ENCODE measurements at places on chromosomes 2 and 18.

GRCh38 chr2:111898703-111899514 is 502 bp downstream of the MERTK start:
- peak overlapping the region; percentile 76 for H3K4me3 ChIP-seq
- H3K27ac ChIP-seq = no peak overlapping the region
- peaks cover 18% of the 10 kb centered on the region for H3K4me1 ChIP-seq
- peaks cover 9% of the 10 kb centered on the region for H3K27me3 ChIP-seq

DNA sequence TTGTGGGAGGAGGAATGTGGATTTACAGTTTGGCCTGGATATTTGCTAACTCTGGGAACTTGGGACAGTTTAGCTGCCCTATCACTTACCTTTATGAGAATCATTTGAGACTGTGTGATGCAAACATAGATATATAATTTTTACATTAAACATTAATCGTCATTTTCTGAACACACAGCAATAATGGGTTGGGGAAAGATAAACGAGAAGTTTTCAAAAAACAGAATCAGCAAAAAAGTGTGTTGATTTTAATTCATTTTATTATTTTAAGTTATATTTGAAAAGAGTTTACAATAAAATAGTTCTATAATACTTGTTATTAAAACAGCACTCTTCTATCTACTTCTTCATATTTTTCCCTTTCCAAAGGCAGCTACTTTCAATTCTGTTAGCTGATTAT is 813.3 kb downstream of the SLC4A3 start:
- H3K4me1 ChIP-seq = no peaks in the 10 kb centered on the region
- H3K27me3 ChIP-seq = no peaks in the 10 kb centered on the region
- H3K27ac ChIP-seq = no peak overlapping the region
- no peak for DNase-seq

GRCh38 chr2:238286551-238286950 is 1.9 kb downstream of the PER2 start:
- no peak for DNase-seq
- no peaks in the 10 kb centered on the region for H3K27me3 ChIP-seq
- H3K4me1 ChIP-seq = peaks cover 66% of the 10 kb centered on the region
- H3K4me3 ChIP-seq = peak overlapping the region; percentile 89

DNA sequence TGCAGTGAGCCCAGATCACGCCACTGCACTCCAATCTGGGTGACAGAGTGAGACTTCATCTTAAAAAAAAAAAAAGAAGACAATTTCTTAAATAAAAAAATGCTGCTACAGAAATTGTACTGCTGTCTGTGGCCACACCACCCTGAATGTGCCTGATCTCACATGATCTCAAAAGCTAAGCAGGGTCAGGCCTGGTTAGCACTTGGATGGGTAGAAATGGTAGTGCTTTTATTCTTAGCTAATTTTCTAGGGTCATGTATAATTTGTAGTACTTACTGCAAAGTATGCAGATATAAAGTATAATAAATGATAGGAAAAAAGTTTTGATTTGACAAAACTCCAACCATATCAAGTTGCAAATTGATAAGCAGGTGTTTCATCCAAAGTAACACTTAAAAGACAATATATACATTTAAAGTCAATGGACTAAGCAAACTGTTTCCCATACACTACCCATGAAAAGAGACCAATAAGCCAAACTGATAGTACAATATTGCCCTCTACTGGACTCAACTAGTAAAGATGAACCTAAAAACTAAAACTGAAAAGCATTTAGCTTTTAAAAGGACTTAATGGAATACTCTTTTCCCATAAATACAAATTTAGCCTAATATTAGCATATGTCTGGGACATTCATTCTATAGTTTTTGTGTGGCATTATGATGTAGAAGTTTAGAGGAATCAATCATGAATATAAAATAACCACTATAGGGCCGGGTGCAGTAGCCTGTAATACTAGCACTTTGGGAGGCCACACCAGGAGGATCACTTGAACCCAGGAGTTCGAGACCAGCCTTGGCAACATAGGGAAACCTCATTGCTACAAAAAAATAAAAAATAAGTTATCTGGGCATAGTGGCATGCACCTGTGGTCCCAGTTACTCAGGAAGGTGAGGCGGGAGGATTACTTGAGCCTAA is 18.6 kb upstream of the PEX13 start:
- H3K36me3 ChIP-seq = peaks cover 2% of the 10 kb centered on the region
- no peaks in the 10 kb centered on the region for H3K4me1 ChIP-seq
- no peaks in the 10 kb centered on the region for H3K27me3 ChIP-seq
- DNase-seq = peak; percentile 60

GRCh38 chr18:51053814-51054213 is 23.8 kb downstream of the SMAD4 start:
- H3K4me1 ChIP-seq = peaks cover 31% of the 10 kb centered on the region
- no peak for DNase-seq
- H3K27ac ChIP-seq = no peak overlapping the region
- peaks cover 9% of the 10 kb centered on the region for H3K36me3 ChIP-seq
- no peaks in the 10 kb centered on the region for H3K27me3 ChIP-seq

DNA sequence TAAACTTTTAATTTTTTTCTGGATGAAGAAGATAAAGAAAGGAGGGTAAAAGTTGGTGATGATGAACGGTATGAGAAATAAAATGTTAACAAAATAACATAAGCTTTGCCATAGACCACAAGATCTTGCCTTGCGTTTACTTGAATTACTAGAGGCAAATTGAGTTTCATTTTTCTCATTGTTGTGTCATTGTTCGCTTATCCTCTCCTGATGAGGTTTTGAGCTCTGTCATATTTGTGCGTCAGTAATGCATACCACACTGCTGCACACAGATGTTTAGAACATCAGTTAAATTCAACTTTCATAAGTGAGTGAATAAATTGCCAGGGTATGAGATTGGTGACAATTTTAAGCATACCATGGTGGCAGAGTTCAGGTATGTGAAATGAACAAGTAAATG is 843.6 kb downstream of the SUCLG1 start:
- no peak for DNase-seq
- H3K4me1 ChIP-seq = no peaks in the 10 kb centered on the region
- no peak overlapping the region for H3K4me3 ChIP-seq
- no peak overlapping the region for H3K27ac ChIP-seq
- H3K27me3 ChIP-seq = no peaks in the 10 kb centered on the region
- H3K36me3 ChIP-seq = no peaks in the 10 kb centered on the region

DNA sequence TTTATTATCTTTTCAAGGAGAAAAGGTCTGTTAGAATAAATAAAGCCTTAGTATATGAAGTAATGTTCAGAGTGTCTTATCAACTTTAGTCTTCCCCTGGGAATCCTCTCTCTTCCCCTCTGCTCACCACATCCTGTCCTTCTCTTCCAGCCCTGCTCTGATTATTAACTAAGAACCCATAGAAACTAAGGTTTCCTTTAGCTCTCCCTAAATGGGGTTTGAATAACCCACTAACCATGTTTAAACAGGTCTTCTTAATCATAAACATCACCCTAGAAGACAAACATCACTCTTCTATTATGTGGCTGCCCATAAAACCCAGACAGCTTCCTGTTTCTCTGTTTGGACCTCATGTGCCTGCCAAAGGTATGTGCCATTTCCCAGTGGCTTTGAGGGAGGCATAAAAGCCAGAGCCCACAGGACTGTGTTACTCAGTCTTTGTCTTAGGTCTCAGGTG is 50.1 kb downstream of the SLC14A1 start:
- no peak overlapping the region for H3K27ac ChIP-seq
- H3K27me3 ChIP-seq = peaks cover 24% of the 10 kb centered on the region
- DNase-seq = no peak
- H3K4me1 ChIP-seq = peaks cover 16% of the 10 kb centered on the region
- peak overlapping the region; percentile 86 for H3K4me3 ChIP-seq

DNA sequence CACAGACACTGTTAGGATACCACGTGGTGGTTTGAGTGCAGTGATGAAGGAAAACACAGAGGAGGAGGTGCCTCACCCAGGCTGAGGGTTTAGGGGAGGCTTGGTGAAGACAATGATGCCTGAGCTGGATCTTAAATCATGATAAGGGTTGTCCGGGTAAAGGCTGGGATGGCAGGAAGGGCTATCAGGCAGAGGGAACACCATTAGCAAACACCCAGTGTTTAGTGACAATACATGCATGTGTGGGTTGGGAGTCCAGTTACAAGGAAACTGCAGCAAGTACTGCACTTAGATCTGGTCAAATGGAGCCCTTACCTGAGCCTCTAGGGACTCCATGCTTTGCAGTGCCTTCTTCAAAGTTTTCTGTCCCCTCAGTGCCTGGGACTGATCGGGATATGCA is 79.8 kb upstream of the MBOAT2 start:
- no peaks in the 10 kb centered on the region for H3K4me1 ChIP-seq
- H3K36me3 ChIP-seq = no peaks in the 10 kb centered on the region
- no peak overlapping the region for H3K27ac ChIP-seq
- peaks cover 2% of the 10 kb centered on the region for H3K27me3 ChIP-seq
- no peak for DNase-seq

DNA sequence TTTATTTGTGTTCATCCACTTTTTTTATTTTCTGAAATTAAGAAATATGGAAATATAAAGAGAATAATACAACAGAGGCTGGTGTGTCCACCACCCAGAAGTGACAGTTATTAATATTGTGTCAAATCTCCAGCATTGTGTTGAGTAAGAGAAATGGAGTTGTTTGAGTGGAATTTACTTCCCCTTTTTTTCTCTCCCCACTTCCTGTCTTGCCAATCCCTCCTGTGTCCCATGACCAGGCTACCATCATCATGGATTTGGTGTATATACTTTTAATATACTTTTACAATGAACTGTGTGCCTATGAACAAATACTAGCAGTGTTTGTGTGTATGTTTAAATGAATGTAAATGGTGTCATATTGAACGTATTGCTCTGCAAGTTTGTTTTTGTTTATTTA is 276.9 kb upstream of the SKOR2 start:
- no peaks in the 10 kb centered on the region for H3K4me1 ChIP-seq
- no peak overlapping the region for H3K27ac ChIP-seq
- no peak overlapping the region for H3K4me3 ChIP-seq
- no peaks in the 10 kb centered on the region for H3K36me3 ChIP-seq
- H3K27me3 ChIP-seq = peaks cover 35% of the 10 kb centered on the region
- DNase-seq = no peak

- H3K36me3 ChIP-seq = peaks cover 6% of the 10 kb centered on the region
- DNase-seq = no peak
- H3K27me3 ChIP-seq = no peaks in the 10 kb centered on the region
- peaks cover 27% of the 10 kb centered on the region for H3K4me1 ChIP-seq
- H3K4me3 ChIP-seq = no peak overlapping the region
Observed at GRCh38 chr2:73218298-73218697, 4.3 kb downstream of the SMYD5 start.

DNA sequence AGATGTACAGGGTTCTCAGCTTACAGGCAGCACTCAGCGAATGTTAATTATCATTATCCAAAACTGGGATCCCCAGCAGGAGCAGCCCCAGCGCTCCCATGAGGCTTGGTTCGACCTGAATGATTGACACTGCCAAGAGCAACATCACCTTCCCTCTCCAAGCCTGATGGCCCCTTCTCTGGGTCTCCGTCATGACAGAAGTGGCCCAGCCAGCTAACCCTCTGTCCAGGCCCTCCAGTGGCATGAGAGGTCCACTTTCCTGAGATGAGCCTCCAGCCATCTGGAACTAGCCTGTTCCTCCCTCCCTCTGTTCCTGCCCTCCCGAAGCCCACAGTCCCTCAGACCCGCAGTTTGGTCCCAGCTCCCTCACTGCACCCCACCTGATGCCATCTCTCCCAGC is 97.0 kb upstream of the RAB6C start:
- H3K4me3 ChIP-seq = no peak overlapping the region
- no peak overlapping the region for H3K27ac ChIP-seq
- no peaks in the 10 kb centered on the region for H3K27me3 ChIP-seq
- no peaks in the 10 kb centered on the region for H3K36me3 ChIP-seq

DNA sequence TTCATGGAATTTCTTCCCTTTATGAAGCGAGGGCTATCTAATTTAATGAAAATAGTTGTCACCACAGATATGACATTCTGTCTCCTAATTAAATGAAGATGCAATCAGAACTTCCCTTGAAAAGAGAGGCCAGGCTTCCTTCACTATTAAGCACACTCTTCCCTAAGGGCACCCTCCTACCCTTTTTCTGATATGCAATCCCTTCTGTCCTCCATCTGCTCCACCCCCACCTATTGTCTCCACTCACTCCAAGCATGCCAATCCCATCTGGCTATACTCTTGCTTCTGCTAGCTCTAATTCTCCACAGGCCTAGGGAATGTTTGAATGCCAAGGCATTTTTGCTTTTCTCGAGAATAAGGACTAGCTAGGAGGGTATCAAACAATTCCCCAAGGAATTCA is 818.4 kb upstream of the FSHR start:
- peaks cover 5% of the 10 kb centered on the region for H3K36me3 ChIP-seq
- no peaks in the 10 kb centered on the region for H3K27me3 ChIP-seq
- H3K4me1 ChIP-seq = no peaks in the 10 kb centered on the region
- no peak overlapping the region for H3K27ac ChIP-seq

DNA sequence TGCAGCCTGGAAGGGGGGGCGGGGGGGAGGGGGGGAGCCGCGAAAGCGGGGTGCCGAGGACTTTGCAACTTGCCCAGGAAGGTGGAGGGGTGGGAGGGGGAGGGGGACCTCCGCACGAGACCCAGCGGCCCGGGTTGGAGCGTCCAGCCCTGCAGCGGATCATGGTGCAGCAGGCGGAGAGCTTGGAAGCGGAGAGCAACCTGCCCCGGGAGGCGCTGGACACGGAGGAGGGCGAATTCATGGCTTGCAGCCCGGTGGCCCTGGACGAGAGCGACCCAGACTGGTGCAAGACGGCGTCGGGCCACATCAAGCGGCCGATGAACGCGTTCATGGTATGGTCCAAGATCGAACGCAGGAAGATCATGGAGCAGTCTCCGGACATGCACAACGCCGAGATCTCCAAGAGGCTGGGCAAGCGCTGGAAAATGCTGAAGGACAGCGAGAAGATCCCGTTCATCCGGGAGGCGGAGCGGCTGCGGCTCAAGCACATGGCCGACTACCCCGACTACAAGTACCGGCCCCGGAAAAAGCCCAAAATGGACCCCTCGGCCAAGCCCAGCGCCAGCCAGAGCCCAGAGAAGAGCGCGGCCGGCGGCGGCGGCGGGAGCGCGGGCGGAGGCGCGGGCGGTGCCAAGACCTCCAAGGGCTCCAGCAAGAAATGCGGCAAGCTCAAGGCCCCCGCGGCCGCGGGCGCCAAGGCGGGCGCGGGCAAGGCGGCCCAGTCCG is 540 bp downstream of the SOX11 start:
- H3K27me3 ChIP-seq = peaks cover 38% of the 10 kb centered on the region
- H3K27ac ChIP-seq = no peak overlapping the region
- H3K36me3 ChIP-seq = no peaks in the 10 kb centered on the region
